ENCODE measurements at places on chromosomes 13 and 19.

GRCh38 chr19:850221-850978 is 1.7 kb upstream of the ELANE start:
- DNase-seq = no peak

GRCh38 chr13:38990693-38991092 is at the start of gene STOML3:
STOML3 (minus strand) TSS chr13:38990831; CDS start chr13:38990721, 110 bp downstream.
- DNase-seq = no peak

- DNase-seq = no peak
Observed at GRCh38 chr19:45729800-45730290, 851 bp downstream of the FBXO46 start.

DNA sequence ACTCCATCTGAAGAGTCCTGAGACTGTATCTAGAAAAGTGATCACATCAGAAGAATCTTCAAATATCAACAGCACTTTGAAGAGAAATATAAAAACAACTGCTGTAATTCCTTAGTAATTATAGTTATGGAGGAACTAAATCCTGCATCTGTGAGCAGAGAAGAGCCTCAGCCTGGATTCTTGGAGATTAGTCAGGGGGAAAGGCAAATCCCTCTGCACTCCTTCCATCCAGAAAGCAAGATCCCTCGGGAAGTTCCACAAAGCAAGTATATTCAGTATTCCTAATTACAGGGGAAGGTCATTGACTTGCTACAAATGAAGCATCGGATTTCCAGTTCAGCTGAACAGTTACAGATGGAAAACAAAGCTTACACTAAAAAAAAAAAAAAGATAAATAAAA is 256.6 kb upstream of the IPO5 start:
- DNase-seq = no peak

DNA sequence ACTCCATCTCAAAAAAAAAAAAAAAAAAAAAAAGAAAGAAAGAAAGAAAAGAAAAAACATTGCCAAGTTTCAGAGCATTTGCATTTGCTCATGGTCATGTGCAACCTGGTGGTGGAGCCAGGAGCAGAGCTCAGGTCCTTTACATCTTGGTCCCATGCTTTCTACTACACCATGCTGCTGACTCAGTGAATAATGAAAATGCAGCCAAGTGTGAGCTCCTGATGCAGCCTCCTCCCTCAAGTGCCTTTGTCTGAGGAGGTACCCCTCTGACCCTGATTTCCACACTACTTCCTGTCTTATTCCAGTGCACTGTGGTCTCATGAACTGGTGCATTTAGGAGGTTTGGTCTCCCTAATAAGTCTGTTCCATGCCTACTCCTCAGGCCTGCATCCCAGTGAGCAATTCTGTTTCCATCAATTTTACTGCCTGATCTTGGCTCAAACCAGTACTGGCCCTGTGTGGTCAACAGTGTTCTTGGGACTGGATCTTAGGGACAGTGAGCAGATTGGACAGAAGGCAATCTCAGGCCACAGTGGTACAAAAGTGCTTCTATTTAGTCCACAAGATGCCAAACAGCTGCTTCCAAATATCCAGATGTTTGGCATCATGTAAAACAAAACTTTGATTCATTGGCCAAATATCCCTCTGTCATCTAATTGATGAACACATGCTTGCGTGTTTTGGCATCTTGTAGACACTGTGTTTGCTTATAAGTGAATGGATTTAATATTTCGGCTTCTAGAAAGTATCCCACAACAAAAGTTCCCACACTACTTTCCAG is 28.8 kb upstream of the LRCH1 start:
- DNase-seq = no peak

GRCh38 chr19:29503785-29504184 is 22.0 kb upstream of the VSTM2B start:
- DNase-seq = no peak

DNA sequence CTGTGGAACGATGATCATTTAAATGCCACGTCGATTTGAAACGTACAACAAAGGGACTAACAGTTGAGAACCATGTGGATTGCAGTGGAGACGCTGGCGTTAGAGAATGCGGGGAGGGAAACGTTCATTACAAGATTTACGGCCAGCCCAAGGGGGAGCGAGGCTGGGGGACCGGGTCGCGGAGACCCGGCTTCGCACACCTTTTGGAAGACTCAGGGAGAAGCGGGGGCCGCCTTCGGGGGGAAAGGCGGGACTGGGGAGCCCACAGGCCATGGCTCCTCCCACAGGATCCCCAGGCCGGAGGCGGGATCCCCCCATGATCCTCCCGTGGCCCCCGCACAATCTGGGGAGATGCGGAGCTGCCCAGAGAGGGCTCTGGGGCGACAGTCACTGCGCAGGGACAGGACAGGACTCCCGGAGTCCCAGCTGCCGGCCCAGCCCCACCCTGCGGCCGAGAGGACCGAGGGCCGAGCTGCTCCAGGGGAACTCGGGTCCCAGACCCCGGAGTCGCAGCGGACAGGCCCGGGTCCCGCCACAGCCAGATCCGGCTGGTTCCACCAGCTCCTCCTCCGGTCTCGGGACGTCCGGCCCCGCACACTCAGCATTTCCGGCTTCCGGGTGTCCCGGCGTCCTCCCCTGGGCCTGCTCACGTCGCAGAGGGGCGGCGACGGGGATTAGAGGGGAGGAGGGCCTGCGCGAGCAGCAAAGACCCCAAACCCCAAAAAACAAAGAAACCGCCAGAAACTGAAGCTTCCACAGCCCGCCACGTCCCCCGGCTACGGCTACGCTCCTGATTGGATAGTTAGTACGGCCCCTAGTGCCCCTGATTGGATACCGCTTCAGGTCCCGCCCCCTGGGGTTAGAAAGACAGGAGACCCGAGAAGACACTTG is 21.1 kb upstream of the OR10H1 start:
- peak; percentile 94 for DNase-seq

DNA sequence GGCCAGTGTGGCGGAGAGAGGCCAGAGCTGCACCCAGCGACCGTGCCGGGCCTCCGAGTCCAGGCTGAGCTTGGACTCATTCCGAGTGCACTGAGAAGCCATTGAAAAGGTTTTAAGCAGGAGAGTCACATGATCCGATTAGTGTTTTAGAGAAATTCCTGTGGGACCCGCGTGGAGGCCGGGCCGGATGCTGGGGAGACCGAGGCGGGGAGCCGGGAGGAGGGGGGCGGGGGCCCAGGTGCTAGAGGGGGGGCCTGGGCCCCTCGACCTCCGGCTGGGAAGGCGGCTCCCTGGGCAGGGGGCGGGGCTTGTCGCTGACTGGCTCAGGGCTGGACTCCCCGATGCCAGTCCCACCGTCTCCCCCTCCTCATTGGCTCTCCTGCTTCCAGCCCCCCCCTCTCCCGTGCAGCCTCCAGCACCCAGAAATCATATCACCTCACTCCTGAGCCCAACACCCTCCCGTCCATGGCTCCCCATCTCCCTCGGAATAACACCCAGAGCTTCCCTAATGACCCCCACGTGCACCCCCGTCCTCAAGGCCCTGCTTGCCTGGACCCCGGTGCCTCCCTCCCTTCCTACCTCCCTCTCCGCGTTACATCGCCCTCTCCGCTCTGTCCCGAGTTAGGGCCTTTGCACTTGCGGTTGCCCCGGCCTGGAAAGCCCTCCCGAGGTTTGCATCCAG is 5.2 kb upstream of the ZNF579 start:
- no peak for DNase-seq

- no peak for DNase-seq
Observed at GRCh38 chr19:8324186-8325050, 3.1 kb downstream of the RPS28 start.
